ENCODE measurements at places on chromosomes 1 and 21.

- no peak for DNase-seq
Measured at GRCh38 chr1:101166583-101167120, 70.2 kb upstream of the S1PR1 start.

DNA sequence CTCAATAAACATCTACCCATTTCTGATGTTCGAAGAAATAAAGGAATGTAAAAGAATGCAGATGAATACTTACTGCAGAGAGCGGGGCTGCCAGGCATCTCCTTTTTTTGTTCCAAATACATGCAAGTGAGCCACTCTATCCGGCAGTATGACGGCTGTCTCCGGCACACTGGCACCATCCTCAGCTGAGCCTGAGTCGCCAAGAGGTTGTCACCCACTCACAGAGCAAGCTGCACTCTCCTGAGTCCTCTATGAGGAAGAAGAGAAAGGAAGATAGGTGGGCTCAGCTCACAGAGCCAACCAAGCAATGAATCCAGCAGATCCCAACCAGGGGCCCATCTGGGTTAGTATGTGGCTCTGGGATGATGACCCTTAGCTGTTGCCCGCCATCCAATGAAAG lies 65.3 kb downstream of the CD46 start:
- no peak for DNase-seq

DNA sequence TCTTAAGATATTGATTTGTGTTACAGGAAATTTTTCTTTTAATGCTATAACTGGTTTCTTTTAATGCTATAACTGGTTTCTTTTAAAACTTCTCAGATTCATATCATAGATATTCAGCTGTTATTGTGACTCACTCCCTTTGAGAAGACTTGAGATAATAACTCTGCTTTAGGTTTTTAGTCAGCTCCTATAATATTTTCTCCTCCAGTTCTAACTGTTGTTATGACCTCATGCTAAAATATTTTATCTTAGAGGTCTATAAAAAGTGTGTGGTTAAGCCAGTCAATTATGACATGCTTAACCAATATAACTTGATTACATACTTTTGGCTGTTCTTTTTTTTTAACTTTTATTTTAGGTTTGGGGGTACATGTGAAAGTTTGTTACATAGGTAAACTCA lies 280.2 kb downstream of the PTGER3 start:
- DNase-seq = no peak

GRCh38 chr1:160781914-160782689 lies 13.9 kb upstream of the LY9 start:
- no peak for DNase-seq

- no peak for DNase-seq
Measured at GRCh38 chr1:244296447-244296846, 155.3 kb downstream of the ADSS2 start.

DNA sequence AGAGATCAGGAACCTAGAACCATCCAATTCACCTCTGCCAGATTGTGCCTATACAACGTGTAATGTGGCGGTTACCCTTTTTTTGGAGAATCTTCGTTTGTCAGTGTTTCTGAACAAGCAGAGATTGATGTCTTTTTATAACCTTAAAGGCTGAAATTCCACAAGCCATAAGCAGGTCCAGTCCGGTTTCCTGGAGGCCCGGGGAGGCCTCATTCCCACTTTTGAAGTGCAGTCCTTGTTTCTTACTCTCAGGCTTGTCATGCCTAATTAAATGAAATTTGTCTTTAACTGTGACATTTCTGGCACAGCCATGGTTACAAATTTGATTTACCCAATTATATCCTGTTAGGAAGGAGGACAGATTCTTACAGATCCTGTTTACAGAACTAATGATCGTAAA lies 27.8 kb downstream of the ZNF362 start:
- DNase-seq = no peak

GRCh38 chr1:2523891-2524609 lies 2.3 kb downstream of the PANK4 start:
- DNase-seq = no peak

DNA sequence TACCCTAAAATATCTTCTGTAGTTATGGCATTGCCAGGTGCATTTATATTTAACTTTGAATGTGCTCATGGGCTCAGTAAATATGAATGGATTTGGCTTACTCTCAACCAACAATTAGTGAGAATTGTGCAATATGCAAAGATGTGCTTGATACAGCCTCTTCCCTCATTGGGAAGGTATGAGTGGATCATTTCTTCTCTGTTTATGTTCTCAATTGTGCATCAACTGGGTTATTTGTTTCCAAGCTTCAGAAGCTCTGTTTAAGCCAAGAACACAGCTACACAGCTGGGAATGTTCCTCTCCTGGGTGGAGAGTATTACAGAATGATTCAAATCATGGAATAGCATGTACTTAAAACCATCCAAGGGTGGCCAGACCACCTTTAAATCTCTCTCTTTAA lies 17.6 kb upstream of the MAP1LC3C start:
- no peak for DNase-seq

DNA sequence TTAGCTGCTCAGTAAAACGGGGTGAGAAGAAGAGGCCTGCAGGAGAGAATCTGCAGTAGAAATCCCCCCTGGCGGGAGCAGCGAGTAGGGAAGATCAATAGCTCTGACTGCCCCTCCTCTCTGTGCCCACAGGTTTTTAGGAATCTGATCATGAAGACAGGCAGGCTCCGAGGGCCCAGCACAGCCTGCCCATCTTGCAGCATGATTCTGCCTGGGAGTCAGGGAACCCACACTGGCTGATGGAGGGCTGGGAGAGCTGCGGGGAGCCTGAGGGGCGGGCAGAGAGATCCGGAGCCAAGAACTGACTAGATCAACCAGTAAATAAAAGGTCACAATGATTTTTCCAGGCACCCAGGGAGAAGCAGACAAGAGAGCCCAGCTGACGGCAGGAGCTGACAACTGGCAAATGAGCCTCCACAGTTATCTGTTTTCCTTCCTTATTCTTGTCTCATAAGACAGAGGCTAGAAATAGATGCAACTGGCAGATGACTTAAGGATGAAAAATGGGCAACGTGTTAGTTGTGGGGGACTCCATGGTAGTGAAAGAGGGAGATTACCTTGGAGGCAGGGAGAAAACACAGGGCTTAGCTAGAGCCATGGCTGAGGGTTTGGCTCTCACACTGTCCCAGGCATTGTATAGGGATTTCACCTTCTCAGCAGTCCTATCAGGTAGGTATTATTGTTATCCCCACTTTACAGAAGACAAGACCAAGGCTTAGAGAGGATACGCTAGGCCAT lies 116.2 kb downstream of the PLXNA2 start:
- peak; percentile 46 for DNase-seq

- DNase-seq = peak; percentile 76
Measured at GRCh38 chr1:155093911-155094621, 15.4 kb downstream of the EFNA3 start.

- no peak for DNase-seq
Measured at GRCh38 chr1:12413664-12414410, 184.0 kb downstream of the VPS13D start.

- no peak for DNase-seq
Measured at GRCh38 chr21:28393279-28393678, 599.4 kb downstream of the LTN1 start.

DNA sequence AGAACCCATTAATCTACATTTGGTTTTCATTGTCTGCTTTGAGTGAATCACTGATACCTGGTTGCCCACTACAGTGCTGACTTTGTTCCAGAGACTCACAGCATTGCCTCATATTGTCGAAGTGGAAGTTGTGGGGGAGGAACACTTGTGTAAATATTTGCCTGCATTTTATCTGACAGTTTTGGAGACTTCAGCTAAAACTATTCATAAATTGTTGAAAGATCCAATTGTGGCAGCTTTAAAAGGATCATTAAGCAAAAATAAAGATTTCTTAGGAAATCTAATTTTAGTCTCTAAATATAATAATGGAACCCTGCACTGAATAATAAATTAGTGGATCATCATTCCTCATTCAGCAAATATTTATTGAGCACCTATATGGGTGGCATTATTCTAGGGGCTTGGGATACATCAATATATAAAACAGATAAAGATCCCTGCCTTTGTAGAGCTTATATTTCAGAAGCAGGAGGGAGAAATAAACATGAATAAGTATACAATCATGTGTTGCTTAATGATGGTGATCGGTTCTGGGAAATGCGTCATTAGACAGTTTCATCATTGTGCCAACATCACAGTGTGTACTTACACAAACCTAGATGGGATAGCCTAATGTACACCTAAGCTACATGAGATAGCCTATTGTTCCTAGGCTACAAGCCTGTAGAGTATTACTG lies 73.5 kb downstream of the OSBPL9 start:
- peak; percentile 95 for DNase-seq

- peak; percentile 91 for DNase-seq
Measured at GRCh38 chr1:201530741-201531531, 8.0 kb upstream of the NAV1 start.

DNA sequence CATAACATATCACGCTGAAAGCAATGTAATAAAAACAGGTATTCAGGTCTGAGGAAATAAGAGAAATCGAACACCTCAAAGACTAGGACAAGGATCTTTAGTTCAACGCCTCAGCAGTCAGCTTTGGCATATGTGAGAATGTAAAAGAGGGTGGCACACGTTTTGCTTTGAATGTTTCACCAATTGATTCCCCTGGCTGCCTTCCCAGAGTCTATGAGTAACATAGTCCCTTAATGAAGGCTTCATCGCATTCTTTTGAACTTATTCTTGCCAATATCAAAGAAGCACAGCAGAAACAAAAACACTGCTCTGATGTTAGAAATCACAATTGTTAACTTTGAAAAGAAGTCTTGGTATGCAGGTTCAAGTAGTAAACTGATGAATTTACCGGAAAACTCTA lies 764.8 kb downstream of the ADGRL2 start:
- DNase-seq = peak; percentile 67

- no peak for DNase-seq
Measured at GRCh38 chr1:39086386-39086785, 60.2 kb downstream of the NDUFS5 start.

DNA sequence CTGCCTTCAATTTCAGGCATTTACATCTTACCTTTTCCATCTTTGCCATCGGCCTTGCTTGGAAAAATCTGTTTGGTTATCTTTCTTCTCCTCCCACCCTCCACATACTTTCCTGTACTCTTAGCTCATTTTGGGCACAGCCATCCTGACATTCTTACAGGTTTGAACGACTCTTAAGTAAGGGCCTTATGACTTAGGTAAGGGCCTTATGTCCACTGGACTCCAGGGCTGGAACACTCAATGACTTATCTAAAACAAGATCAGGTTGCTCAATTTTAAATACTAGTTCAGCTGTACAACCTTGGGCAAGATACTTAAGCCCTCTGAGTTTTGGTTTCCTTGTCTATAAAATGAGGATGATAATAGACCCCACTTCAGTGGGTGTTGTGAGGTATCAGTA lies 40.9 kb downstream of the C1orf21 start:
- no peak for DNase-seq

- no peak for DNase-seq
Measured at GRCh38 chr1:164163289-164163849, 395.6 kb upstream of the PBX1 start.

Measured in choroid plexus epithelial cell (primary cell).